ENCODE measurements at places on chromosomes 6 and 20.

DNA sequence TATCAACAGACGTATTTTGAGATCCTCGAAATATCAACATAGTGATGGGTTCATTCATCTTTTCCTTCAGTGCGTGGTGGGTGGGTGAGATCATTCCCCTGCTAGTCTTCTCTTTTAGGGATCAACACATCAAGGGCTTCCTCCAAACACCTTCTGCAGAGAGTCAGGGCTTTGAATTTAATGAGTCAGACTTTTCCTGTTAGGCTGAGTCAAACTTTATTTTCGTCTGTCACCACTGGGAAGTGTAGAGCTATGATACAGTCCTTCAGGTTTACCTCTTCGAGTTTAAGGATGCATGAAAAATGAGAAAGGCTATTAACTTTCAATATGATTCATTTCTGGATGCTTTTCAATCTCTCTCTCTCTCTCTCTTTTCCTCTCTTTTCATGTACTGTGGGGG is 189.1 kb downstream of the BMP2 start:
- DNase-seq = no peak

- no peak for DNase-seq
These were observed 29.9 kb upstream of the PLCB4 start for GRCh38 chr20:9038791-9039535.

GRCh38 chr20:44909872-44910689 is at the start of gene PABPC1L:
PABPC1L (plus strand) TSS chr20:44910060; CDS start chr20:44910144, 84 bp downstream.
- DNase-seq = no peak

GRCh38 chr20:13778827-13779226 is 5.9 kb downstream of the ESF1 start:
- no peak for DNase-seq

- no peak for DNase-seq
These were observed 730 bp downstream of the INSM1 start for GRCh38 chr20:20368418-20369249.

Measured in smooth muscle cell of the brain vasculature (primary cell).